ENCODE measurements at places on chromosomes 7 and 10. TPM values are rescaled to one million over a fixed set of nuclear protein-coding genes. Genes with fewer than 3 reads are reported as not detected.

The GRM3 gene
- total RNA-seq = not detected

The OR2A42 gene
- total RNA-seq = not detected

The ARID5B gene
- 26.4 TPM for total RNA-seq

The CCDC172 gene
- total RNA-seq = not detected

The ZNF33B gene
- total RNA-seq = 11.7 TPM

The PARD3 gene
- 149 TPM for total RNA-seq

The ABLIM1 gene
- total RNA-seq = 13.8 TPM

The LRMDA gene
- total RNA-seq = 3.6 TPM

The CHST3 gene
- 17.0 TPM for total RNA-seq

The DRGX gene
- 0.33 TPM for total RNA-seq

The H2BK1 gene
- total RNA-seq = not detected

The METTL2B gene
- total RNA-seq = 37.1 TPM

The DPYSL4 gene
- 10.9 TPM for total RNA-seq

The CNPY1 gene
- total RNA-seq = not detected

The BAMBI gene
- 10.7 TPM for total RNA-seq

Data from PC-3 (cell line).